Epithelial cell of proximal tubule (primary cell): ENCODE measurements at places on chromosomes 2 and 18. TPM values are rescaled to one million over a fixed set of nuclear protein-coding genes. Genes with fewer than 3 reads are reported as not detected.

DNA sequence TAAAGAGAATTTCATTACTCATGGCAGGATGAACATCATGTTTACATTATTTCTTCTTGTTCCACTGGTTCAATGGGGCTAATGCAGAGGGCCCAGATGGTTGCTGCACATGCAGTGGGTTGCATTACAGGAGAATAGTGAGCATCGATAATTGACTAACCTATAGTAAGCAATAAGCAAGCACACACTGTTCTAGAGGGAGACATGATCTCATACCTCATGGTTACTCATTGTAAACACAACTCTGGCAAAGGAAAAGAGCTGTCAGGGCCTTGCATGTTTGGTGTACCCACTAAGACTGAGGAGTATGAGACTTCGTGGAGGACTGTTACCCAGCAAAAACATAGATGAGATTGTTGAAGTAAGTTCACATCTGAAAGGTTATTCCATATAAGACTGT, 885.6 kb upstream of the VRK2 start:
- DNase-seq, result no peak

DNA sequence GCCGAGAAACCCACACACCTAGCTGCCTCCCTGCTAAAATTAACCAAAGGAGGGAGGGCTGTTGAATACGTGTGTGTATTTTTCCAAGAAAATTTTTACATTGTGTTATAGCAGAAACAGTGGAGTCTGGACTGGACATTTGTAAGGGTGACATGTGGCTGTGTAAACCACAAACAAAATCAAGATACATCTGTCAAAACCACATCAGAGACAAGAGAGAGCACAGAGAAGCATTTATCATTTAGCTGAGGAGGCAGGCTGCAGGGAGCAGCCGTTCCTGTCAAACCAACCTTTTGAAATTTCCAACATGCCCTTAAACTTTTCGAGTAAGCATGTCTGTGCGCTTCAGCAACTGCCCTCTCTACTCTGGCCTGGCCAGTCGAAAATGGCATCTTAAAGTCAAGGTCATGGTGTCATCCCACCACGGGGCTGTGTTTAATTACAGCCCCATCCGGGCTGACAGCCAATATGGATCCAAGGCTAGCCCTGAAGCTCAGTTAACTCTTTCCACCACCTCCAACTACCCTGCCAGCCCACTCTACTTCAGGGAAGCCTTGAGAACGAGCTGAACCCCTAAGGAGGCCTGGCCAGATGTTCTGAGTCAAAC, 8.4 kb downstream of the BCL11A start:
- DNase-seq, result no peak

GRCh38 chr2:197011801-197012641, 85.5 kb upstream of the PGAP1 start:
- no peak for DNase-seq

- DNase-seq, result no peak
Observed at GRCh38 chr2:47301277-47301618, 101.7 kb upstream of the MSH2 start.

SLC35F6 gene
- total RNA-seq, result 27.2 and 67.1 TPM in 2 replicates

LYG2 gene
- not detected in 2 replicates for total RNA-seq

TDRD15 gene
- total RNA-seq, result not detected in 2 replicates

TLX2 gene
- not detected in 2 replicates for total RNA-seq
